ENCODE measurements at places on chromosomes 3 and 15. TPM values are rescaled to one million over a fixed set of nuclear protein-coding genes. Genes with fewer than 3 reads are reported as not detected.
A peak's percentile ranks its signal among the peaks of the same experiment; 100 is the strongest.

The SCAANT1 gene
- total RNA-seq, result not detected

GRCh38 chr3:24012589-24013269 is 67.6 kb downstream of the NR1D2 start:
- H3K27ac ChIP-seq, result no peak overlapping the region
- DNase-seq, result no peak
- no peaks in the 10 kb centered on the region for H3K27me3 ChIP-seq
- no peaks in the 10 kb centered on the region for H3K4me1 ChIP-seq
- no peak overlapping the region for H3K4me3 ChIP-seq

DNA sequence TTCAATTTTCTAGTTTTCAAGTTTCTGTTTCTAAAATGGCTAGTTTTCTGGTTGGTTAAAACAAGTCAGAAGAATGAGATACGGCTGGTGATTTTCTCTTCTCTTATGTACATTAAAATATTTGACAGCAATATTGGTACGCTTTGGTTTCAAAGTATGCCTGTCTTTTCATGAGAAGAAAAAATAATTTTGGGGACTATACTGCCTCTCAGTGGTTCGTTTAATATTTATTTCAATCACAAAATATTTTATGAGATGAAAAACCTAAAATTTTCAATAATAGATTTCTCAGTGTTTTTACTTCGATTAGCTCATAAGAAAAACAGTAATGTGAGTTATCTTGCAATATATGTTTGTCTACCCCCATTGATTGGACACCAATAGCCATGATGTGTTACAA is 72.8 kb upstream of the AADACL2 start:
- no peaks in the 10 kb centered on the region for H3K27me3 ChIP-seq
- H3K4me3 ChIP-seq, result no peak overlapping the region
- no peak for DNase-seq
- H3K27ac ChIP-seq, result no peak overlapping the region
- no peaks in the 10 kb centered on the region for H3K36me3 ChIP-seq
- no peaks in the 10 kb centered on the region for H3K4me1 ChIP-seq

DNA sequence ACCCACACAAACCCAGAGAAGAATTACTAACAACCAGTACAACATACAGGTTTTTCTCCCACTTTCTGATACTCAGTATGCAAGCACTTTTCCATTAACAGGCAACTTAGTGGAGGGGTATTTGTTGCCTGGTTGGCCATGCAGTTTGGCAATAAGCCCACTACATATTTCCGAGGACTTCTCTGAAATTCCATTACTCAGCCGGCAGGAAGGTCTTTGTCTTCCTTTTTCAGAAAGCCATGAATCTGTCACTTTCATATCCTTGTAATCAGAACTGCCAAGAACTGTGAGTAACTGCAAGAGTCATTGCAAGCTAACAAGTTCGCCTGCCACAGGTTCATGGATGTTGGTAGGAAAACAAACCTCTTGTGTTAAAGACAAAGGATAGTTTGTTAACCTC is 422.3 kb upstream of the ROBO1 start:
- no peaks in the 10 kb centered on the region for H3K4me1 ChIP-seq
- DNase-seq, result no peak
- no peak overlapping the region for H3K27ac ChIP-seq
- H3K27me3 ChIP-seq, result no peaks in the 10 kb centered on the region

The FYCO1 gene
- 13.7 TPM for total RNA-seq

GRCh38 chr3:46348823-46349482 is 5.0 kb upstream of the CCR2 start:
- H3K4me3 ChIP-seq, result peak overlapping the region; percentile 2
- H3K27ac ChIP-seq, result no peak overlapping the region
- H3K27me3 ChIP-seq, result no peaks in the 10 kb centered on the region
- H3K4me1 ChIP-seq, result peaks cover 53% of the 10 kb centered on the region
- DNase-seq, result no peak

GRCh38 chr15:75153565-75154276 is 48.0 kb upstream of the C15orf39 start:
- no peaks in the 10 kb centered on the region for H3K36me3 ChIP-seq
- H3K4me3 ChIP-seq, result no peak overlapping the region
- H3K27ac ChIP-seq, result no peak overlapping the region
- H3K4me1 ChIP-seq, result no peaks in the 10 kb centered on the region
- no peak for DNase-seq

DNA sequence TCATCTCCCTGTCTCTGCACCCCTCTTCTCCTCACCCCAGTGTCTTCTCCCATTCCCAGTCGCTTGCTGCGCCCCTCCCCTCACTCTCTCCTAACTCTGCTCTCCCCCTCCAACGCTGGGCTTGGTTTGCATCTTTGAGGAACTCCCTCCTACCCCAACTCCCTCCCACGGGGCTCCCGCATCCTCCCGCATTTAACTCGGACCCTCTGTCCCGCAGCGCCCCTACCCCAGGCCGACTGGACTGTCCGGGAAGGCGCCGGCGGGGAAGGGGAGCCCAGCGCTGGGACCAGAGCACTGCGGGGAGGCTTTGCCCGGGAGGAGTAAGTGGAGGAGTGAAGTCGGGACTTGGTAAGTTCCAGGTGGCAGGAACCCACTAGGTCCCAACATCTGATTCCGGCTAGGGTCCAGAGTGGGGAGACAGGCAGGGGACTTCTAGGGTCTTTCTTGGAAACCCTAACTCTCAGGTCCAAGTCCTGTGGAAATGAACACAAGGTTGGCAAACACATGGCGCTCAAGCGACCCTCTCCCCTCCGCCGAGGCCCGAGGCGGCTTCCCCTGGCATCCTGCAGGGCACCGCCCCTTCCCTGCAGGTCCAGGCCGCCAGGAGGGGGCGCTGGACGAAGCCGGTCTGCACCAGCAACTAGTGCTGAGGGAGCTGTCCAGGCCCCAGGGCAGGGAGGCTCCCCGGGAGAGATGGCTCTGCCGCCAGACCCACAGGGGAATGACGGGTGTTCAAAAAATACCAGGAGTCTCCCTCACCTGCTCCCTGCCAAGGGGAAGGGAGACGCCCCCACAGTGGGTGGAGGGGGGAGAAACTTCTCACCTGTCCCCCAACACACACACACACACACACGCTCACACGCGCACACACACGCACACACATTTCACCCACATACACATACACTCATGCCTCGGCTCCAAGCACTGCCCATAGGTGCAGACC is 53.2 kb downstream of the LHFPL4 start:
- no peak overlapping the region for H3K27ac ChIP-seq
- no peak overlapping the region for H3K4me3 ChIP-seq
- no peaks in the 10 kb centered on the region for H3K36me3 ChIP-seq
- DNase-seq, result peak; percentile 46
- H3K4me1 ChIP-seq, result peaks cover 10% of the 10 kb centered on the region

The CFAP100 gene
- not detected for total RNA-seq

DNA sequence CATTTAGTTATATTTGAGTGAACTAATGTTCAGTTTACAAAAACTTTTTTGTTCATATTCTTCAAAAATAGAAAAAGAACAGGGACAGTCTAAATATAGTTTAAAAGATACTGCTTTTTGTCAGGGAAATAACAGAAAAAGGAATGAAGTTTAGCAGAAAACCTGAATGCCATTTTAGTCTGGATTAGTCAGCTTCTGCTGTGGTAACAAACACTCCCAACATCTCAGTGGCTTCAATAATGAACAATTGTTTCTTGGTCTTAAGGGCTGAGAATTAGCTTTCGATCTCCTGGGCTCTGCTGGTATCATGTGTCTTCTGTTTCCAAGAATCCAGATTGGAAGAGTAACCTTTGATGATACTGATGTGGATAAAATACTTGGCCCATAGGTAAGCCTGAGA is 12.4 kb upstream of the USP13 start:
- no peaks in the 10 kb centered on the region for H3K27me3 ChIP-seq
- no peak overlapping the region for H3K27ac ChIP-seq
- H3K4me1 ChIP-seq, result no peaks in the 10 kb centered on the region
- no peak overlapping the region for H3K4me3 ChIP-seq
- no peaks in the 10 kb centered on the region for H3K36me3 ChIP-seq

DNA sequence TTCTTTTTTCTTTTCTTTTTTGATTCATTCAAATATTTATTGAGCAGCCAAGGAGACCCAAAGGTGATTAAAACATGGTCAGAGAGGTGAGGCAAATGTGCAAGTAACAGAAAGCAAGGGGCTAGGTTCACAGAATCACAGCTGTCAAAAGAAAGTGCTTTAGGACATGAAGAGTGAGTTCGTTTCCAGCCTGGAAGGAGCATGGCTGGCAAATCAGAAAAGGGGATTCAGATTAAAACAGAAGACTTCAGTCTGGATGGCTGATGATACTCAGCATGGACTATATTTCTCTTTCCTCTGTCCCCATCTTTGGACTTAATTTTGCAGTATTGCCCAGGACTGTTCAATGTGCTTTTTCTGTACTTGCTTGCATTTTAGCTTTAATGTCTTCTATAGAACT is 151.2 kb downstream of the NR1D2 start:
- no peak overlapping the region for H3K4me3 ChIP-seq
- H3K27ac ChIP-seq, result no peak overlapping the region
- H3K4me1 ChIP-seq, result no peaks in the 10 kb centered on the region
- DNase-seq, result no peak

- H3K27me3 ChIP-seq, result no peaks in the 10 kb centered on the region
- H3K27ac ChIP-seq, result no peak overlapping the region
Observed at GRCh38 chr15:100284191-100284590, 57.6 kb downstream of the ADAMTS17 start.

DNA sequence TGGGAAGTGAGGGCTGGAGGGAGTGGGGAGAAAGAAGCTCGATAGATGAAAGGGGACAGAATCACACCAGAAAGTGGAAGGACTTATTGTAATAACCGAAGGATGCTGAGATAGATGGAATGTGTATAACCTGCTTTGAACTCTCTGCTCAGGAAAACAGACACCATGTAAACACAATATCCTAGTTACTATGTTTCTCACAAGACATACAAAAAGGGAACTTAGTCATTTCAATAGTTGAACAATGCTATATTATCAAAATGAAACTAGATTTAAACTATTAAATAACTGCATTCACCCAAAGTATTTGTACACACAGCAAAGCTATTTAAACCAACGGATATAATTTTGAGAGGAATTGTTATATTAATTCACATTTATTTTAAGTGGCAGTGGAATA is 108.3 kb upstream of the GADL1 start:
- H3K36me3 ChIP-seq, result no peaks in the 10 kb centered on the region
- no peaks in the 10 kb centered on the region for H3K4me1 ChIP-seq
- H3K4me3 ChIP-seq, result no peak overlapping the region
- no peak overlapping the region for H3K27ac ChIP-seq

The PLS1 gene
- 4.1 TPM for total RNA-seq

DNA sequence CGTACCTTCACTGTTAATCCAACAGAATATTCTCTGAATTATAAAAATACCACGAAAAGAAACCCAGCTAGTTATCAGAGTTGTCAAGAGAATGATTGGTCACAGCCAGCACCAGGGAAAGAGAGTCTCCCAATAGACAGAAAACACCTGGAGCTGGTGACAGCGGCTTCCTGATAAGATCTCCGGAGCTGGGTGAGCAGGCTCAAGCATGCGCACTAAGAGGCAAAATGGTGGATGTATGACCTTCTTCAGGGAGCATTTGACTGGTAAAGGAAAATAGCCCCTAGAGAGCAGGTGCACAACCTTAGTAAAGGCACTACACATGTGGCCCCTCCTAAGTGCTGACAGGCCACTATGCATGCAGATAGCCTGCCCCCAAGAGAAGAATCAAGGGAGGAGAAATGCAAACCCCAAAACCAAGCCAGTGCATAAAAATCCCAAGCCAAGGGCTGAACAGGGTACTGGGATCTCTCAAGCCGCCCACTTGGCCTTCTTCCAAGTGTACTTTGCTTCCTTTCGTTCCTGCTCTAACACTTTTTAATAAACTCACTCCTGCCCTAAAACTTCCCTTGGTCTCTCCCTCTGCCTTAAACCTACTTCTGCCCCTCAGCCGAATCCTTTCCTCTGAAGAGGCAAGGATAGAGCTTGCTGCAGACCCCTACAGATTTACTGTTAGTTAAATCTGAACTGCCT is 93.2 kb downstream of the UACA start:
- H3K27me3 ChIP-seq, result no peaks in the 10 kb centered on the region
- H3K4me3 ChIP-seq, result no peak overlapping the region
- no peak overlapping the region for H3K27ac ChIP-seq
- DNase-seq, result no peak
- H3K36me3 ChIP-seq, result no peaks in the 10 kb centered on the region
- H3K4me1 ChIP-seq, result peaks cover 31% of the 10 kb centered on the region

GRCh38 chr3:158104431-158104921 is 1.7 kb downstream of the SHOX2 start:
- no peak for DNase-seq
- H3K36me3 ChIP-seq, result no peaks in the 10 kb centered on the region
- peaks cover 73% of the 10 kb centered on the region for H3K27me3 ChIP-seq
- no peak overlapping the region for H3K27ac ChIP-seq

The NANOGP8 gene
- total RNA-seq, result not detected

DNA sequence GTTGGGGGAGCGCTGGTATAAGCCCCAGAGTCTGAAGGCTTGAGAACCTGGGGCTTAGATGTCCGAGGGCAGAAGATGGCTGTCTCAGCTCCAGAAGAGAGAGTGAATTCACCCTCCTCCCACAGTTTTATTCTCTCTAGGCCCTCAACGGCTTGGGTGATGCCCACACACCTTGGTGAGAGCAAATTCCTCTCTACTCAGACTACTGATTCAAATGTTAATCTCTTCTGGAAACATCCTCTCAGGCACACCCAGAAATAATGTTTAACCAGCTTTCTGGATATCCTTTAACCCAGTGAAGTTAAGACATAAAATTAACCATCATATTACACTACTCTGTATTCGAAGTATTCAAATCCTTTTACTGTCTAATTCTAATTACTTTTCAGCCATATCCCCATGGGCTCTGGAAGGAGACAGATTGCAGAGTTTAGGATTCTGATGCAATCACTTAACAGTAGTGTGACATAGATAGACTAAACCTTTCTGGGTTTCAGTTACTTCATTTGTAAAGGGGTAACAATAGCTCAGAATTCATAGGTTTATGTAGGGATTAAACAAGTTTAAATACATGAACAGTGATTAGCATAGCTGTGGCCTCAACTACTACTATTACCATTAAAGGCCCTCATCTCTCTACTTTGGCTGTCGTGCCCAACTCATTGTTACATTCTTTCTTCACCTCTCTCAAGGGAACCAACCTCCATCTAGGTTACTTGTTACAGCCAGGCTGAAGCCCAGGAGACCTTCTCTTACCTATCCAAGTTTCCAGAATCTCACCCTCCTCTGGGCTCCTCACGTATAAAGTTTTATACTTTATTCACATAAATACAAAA is 25.7 kb upstream of the ANO10 start:
- H3K27me3 ChIP-seq, result no peaks in the 10 kb centered on the region
- H3K4me1 ChIP-seq, result no peaks in the 10 kb centered on the region
- no peak for DNase-seq
- no peak overlapping the region for H3K4me3 ChIP-seq
- H3K36me3 ChIP-seq, result no peaks in the 10 kb centered on the region

The FBXW12 gene
- total RNA-seq, result not detected

GRCh38 chr3:171176244-171176933 is 149.9 kb upstream of the SLC2A2 start:
- no peak overlapping the region for H3K27ac ChIP-seq
- no peak for DNase-seq
- no peaks in the 10 kb centered on the region for H3K4me1 ChIP-seq
- no peak overlapping the region for H3K4me3 ChIP-seq
- no peaks in the 10 kb centered on the region for H3K27me3 ChIP-seq
- H3K36me3 ChIP-seq, result peaks cover 13% of the 10 kb centered on the region

The CD80 gene
- total RNA-seq, result 17.9 TPM

GRCh38 chr15:39851500-39852092 is 68.5 kb downstream of the GPR176 start:
- H3K4me3 ChIP-seq, result no peak overlapping the region
- H3K27me3 ChIP-seq, result no peaks in the 10 kb centered on the region
- no peak overlapping the region for H3K27ac ChIP-seq
- H3K4me1 ChIP-seq, result no peaks in the 10 kb centered on the region

The GATM gene
- 2.4 TPM for total RNA-seq

The TMEM115 gene
- total RNA-seq, result 33.2 TPM

The FBN1 gene
- 0.46 TPM for total RNA-seq

All from CD8-positive, alpha-beta memory T cell (primary cell).